ENCODE measurements at places on chromosomes 13 and 19.

- no peak for DNase-seq
These were observed 13.5 kb downstream of the FPR3 start for GRCh38 chr19:51808333-51808986.

DNA sequence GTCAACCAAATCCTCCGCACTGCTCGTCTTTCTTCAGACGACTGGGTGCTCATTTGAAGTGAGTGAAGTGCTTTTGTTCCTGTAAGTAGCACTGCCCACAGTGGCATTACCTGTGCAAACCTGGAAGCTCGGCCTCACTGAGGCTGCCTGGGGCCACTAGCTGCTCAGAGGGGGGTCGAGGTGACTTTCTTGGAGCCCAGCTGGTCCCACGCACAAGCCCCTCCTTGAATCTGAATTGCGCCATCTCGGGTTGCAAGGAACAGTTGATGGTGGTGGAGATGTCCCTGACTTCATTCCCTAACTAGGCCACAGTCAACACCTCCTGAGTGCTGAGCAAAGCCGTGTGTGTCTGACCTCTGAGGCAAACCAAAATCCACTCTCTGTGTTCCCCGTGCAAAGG is 79.3 kb upstream of the GPR183 start:
- DNase-seq = no peak

GRCh38 chr19:7509625-7510024 is 6.3 kb upstream of the ZNF358 start:
- no peak for DNase-seq

DNA sequence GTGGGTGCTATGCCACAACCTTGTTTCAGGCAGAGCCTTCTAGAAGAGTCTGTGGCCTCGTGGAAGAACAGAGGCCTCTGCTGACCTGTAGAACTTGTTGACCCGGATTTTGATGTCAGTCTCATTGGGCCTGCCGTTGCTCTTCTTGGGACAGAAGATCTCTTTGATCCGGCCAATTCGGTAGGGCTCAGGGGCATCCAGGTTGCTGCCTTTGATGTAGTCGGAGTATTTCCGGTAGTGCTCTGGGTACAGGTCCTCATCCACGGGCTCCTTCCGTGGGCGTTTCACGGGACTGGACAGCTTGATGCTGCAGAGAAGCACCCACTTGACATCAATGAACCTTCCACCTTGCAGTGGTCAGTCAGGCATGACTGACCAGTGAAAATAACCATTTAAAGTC is 24.0 kb upstream of the EIF3G start:
- no peak for DNase-seq

- DNase-seq = no peak
These were observed 3.0 kb downstream of the GTPBP3 start for GRCh38 chr19:17340302-17340870.

- DNase-seq = no peak
These were observed 39.7 kb downstream of the RCBTB2 start for GRCh38 chr13:48493066-48493765.

- no peak for DNase-seq
These were observed 27.1 kb downstream of the LNX2 start for GRCh38 chr13:27593267-27593666.

GRCh38 chr13:31179754-31180153 is 18.1 kb upstream of the HSPH1 start:
- no peak for DNase-seq

DNA sequence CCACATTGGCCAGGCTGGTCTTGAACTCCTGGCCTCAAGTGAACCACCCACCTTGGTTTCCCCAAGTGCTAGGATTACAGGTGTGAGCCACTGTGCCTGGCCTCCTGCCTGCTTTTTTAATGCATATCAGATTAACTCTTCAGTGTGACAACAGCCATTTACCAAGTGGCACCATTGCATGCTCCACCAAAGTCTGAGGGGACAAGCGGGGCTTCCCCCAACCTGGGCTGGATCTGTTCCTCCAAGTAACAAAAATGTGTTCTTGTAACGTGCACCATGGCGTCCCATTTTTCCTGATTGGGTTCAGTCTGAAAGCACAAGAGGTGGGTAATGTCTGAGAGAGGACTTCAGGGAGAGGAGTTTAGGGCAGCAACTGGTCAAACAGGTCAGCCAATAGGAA is 77.8 kb downstream of the TEX29 start:
- DNase-seq = no peak

DNA sequence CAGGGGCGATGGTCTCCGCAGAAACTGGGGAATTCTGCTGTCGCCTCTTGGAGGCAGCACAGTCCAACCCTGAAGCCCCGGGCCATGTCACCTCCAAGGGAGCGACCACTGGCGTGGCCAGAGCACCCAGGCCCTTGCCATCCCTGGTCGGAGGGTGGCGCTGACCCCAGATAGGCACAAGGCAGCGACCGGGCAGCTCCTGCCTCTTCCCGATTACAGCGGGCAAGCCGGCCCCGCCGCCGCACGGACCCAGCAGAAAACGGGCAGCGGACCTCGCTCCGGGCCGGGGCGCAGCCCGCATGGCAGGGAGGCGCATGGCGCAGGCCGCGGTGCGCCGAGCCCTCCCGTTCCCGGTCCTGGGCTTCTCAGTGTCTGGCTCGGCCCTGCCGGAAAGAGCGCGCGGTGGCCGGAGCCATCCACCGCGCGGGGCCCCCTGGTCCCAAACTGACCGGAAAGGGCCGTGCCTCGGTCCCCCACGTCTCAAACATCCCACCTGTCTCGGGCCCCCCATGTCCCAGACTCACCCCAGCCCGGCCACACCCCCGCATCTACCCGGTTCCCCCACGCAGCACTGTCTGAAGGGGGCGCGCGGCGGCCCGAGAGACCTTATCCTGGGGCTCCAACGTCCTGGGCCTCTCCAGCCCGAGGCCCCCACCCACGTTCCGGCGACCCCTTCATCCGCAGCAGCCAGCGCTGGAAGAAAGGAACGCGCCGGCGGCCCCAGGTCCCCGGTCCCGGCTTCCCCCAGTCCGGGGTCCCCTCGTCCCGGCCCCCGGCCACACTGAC is 727 bp downstream of the CERS1 start:
- DNase-seq = no peak

DNA sequence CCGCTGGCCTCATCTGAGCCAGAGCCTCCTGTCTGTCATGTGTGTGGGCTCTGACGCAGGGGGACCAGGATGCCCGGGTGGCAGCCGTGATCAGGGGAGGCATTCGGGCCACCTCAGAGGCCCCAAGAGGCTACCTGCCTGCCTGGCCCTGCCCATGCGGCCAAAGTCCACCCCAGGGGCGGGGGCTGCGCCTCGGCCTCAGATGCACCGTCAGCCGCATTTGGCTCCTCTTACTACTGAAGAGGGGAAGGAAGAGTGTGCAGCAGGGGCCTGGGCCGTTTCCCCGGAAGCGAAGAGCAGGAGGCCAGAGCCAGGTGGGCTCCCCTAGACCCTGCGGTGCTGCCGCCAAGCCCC is 34.0 kb downstream of the C13orf46 start:
- no peak for DNase-seq

- DNase-seq = no peak
These were observed 498.6 kb downstream of the KCTD12 start for GRCh38 chr13:76387566-76387965.

GRCh38 chr13:63010072-63010658 is 1594.5 kb upstream of the PCDH20 start:
- no peak for DNase-seq

GRCh38 chr19:35959040-35959967 is 23.1 kb downstream of the LRFN3 start:
- DNase-seq = peak; percentile 45

DNA sequence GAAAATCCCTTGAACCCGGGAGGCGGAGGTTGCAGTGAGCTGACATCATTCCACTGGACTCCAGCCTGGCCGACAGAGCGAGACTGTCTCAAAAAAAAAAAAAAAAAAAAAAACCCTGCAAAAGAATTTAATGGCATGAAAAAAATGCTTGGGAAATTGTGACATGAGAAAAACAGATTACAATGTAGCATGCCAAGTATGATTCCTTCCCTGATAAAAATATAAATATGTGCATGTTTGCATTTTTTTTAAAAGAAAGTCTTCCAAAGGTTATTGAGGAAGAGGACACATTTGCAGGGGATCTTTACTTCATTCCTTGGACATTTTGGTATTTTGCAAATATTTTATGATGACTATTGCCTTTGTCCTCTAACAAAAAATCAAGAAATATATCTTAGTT is 14.5 kb upstream of the ZBTB32 start:
- no peak for DNase-seq

GRCh38 chr19:810883-811489 is 10.8 kb downstream of the PLPPR3 start:
- DNase-seq = no peak

DNA sequence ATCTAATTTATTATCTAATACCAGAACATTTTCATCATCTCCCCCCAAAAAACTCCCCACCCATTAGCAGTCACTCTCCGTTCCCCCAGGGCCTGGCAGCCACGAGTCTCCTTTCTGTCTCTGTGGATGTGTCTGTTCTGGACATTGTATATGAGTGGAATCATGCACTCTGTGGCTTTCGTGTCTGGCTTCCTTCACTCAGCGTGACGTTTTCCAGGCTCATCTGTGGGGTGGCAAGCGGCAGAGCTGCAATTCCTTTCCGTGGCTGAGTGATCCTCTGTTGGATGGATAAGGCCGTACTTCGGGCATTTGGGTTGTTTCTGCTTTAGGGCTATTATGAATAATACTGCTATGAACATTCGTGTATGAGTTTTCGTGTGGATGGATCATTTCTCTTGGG is 3.1 kb downstream of the AP2S1 start:
- DNase-seq = no peak

- DNase-seq = no peak
These were observed 18.6 kb upstream of the LATS2 start for GRCh38 chr13:21079761-21080592.

GRCh38 chr19:38862321-38863059 is 12.7 kb upstream of the HNRNPL start:
- DNase-seq = no peak

DNA sequence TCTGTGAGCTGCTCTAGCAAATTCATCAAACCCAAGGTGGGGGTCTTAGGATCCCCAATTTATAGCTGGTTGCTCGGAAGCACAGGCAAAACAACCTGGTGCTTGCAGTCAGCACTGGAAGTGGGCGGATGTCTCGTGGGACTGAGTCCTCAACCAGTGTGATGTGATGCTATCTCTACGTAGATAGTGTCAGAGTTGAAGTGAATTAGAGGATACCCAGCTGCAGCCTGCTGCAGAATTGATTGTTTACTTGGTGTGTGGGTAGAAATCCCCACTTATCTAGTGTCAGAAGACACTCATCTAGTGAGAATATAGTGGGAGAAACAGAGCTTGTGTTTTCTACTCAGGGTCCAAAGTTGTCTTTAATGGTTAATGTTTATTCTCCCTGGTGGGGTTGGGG is 63.3 kb downstream of the CBY2 start:
- no peak for DNase-seq

DNA sequence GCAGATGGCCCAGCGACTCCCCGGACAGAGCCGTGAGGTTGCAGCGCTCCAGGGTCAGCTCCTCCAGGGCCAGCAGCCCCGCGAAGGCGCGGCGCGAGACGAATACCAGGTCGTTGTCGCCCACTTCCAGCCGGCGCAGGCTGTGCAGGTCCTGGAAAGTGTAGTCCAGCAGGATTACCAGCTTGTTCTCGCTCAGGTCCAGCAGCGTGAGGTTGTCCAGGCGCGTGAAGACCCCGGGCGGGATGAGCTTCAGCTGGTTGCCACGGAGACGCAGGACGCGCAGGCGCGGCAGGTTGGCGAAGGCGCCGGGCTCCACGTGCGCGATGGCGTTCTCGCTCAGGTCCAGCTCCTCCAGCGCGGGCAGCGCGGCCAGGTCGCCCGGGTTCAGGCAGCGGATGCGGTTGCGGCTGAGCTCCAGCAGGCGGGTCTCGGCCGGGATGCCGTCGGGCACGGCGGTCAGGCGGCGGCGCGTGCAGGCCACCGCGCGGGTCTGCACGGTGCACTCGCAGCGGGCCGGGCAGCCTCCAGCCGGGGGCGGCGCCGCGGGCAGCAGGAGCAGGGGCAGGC is 9.3 kb upstream of the PEAK3 start:
- no peak for DNase-seq

- DNase-seq = no peak
These were observed 17.3 kb downstream of the RHPN2 start for GRCh38 chr19:33047422-33047821.

GRCh38 chr13:51590971-51591627 is 6.8 kb downstream of the WDFY2 start:
- no peak for DNase-seq

DNA sequence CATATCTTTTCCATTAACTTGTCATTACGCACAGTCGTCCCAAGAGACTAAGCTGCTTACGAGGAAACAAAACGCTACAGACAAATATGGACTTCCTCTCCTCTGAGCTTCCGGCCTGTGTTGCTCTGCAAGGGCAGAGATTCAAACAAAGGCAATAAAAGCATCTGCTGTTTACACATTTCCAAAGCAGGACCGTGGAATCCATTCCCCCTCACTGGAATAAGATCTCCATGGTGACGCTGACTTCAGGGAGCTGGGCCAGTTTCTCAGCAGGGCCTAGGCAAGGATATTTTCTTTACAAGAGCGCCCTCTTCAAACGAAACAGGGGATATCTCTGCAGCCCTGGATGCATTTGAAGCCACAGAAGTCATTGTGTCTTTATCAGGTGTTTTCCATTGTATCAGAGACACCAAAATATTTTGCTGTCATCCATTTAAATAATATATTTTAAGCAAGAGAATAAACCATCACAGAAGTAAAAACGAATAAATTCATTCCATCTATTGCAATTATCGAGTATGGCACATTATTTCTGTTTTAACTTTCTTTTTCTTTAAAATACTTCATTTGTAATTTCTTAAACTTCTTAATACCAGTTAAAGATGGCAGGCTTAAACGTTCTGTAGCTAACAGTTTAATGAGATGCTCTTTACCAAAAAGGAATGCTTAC is 177.5 kb downstream of the DCLK1 start:
- no peak for DNase-seq

DNA sequence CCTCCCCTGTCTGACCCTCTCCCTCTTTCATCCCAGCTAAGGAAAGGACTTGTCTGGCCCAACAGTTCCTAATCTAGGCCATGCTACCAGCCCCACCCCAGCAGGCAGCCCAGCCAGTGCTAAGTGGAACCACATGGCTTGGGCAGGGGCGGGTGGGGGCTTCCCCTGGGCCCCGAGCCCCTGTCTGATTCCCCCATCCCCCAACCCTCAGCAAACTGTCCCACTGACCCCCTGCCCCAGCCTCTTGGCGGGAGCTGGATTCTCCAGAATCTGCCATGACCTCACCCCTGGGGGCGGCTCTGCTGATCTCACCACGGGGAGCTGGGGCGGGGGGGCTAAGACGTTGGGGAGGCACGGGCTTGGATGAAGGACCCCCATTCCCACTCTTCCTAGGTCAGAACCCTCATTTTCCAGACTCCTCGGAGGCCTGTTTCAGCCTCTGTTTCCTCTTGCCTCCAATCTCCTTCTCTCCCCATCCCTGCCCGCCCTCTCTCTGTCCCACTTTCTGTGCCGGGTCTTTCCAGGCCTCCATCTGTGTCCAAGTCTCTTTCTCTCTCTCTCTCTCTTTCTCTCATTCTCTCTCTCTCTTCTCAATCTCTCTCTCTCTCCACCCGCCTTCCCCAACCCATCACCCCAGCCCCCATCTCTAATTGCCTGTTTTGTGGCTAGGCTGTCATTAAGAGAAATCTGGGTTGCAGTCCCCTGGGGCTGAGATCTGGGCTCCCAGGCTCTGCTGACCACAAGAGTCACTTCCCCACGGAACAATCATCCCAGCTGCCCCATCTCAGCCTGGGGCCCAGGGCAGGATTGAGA is 2.7 kb downstream of the COL5A3 start:
- no peak for DNase-seq

All from naive B cell (primary cell).